ENCODE measurements at places on chromosomes 16 and 17.
A peak's percentile ranks its signal among the peaks of the same experiment; 100 is the strongest.

GRCh38 chr17:48406936-48407567 is 23.0 kb downstream of the SKAP1 start:
- no peak for DNase-seq

- DNase-seq, result no peak
Measured at GRCh38 chr16:2511996-2512734, 1.6 kb upstream of the ATP6V0C start.

DNA sequence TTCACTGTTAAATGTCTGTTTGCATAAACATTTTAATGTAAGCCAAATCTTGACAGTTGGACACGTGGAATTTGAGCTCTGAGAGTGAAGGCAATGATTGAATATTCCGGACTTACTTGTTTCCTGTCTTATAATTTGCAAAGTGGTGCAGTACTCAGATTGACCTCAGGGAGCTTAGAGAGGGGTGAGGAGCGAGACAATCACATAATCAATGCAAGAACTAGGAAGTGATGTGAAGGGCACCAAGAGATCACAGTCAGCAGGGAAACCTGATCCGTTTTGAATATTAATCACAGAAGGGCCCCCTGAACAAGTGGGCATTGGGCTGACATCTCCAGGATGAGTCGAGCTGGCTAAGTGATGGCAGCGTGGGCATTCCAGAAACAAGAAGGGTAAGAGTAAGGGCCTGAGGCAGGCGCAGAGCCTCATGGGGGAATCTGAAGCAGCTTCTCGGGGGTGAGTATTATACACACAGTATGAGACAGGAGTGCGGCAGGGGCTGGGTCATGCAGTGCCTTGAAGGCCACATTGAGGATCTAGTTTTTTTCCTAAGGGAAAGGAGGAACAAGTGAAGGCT is 26.1 kb downstream of the TEX2 start:
- DNase-seq, result no peak

- DNase-seq, result no peak
Measured at GRCh38 chr17:80449930-80450576, 26.4 kb downstream of the NPTX1 start.

DNA sequence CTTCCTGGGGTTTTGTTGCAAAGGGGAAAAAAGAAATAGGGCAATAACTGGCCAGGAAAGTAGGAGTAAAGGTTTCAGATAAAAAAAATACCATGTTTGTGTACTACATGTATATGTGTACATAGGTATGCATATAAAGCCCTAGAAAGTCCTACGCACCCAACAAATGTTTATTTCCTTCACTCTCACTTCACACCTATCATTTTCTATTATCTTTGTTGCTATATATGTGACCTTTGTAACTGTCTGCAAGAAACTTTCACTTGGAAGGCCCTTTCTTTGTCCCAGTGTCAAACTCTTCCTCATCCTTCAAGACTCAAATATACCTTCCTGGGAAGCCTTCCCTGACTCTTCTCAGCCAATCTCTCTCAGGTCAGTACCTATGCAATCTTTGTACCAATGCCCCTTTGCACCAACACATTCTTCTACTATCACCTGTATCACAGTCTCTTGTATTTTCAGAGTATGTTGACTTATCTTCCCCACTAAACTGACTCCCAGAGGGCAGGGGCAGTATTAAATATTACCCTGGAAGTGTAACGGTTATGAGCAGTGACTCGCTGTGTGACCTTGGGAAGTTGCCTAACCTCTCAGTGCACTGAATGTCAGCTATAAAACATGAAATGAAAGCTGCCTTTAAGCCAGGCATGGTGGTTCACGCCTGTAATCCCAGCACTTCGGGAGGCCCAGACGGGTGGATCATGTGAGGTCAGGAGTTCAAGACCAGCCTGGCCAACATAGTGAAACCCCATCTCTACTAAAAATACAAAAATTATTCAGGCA is 6.5 kb downstream of the XPO6 start:
- no peak for DNase-seq

DNA sequence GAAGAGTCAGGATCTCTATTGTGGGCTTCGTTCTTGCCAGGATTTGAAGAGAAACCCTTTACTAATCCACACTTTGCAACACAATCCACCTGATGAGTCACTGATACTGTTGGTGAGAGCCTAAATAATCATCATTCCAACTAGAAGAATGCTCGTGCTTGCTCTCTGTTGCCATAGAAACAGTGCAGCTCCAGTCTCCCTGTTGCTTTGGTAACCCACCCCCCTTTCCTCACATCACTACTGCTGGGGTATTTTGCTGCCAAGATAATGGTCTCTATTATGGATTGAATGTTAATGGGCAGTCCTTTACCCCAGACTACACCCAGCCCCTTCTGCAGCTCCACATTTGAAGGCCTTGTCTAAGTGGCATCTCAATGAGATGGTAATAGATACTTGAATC is 190.4 kb downstream of the ABCC12 start:
- DNase-seq, result no peak

DNA sequence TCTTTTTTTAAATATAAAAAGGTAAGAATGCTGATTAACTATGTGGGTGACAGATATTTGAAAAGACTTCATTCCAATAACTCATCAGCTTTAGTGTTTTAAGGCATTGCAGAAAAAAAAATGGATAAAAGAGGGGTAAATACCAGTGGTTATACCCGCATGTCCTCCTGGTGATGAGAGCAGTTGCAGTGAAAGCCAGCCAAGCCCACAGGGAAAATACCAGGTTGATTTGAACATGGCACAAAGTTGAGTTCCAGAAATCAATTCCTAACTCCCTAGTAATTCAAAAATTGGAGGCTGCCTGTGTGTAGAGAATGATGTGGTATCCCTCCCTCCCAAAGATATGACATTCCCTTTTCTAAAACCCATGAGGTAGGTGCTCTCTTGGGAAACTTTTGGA is 453.2 kb upstream of the SOX9 start:
- DNase-seq, result no peak

- DNase-seq, result no peak
Measured at GRCh38 chr16:22284637-22285036, 12.6 kb upstream of the POLR3E start.

DNA sequence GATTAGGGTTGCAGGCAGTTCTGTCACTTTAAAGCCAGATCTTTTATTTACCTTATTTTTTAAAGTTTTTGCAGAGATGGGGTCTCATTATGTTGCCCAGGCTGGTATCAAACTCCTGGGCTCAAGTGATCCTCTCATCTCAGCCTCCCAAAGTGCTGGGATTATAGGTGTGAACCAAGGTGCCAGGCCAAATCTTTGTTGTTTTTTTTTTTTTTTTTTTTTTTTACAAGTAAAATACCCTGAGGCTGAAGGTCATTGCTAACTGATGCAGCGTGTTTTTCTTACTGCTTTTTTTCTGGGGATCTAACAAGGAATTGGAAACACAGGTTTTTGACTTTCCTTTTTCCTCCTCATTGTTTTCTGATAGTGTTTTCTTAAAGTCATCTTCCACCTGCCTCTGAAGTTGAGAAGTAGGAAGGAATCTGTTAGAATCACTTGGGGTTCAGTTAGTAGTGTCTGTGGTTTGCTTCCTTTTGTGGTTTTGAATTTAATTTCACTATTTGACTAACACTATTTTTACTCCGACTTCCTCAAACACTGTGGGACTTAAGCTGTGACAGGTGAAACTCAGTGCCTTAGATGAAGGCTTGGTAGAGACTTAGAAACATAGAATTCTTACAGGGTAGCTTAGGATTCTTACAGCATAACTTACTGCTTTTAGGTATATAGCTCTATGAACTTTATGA is 22.2 kb downstream of the CLTC start:
- DNase-seq, result no peak

- DNase-seq, result no peak
Measured at GRCh38 chr17:79002796-79003593, 6.6 kb downstream of the CANT1 start.

DNA sequence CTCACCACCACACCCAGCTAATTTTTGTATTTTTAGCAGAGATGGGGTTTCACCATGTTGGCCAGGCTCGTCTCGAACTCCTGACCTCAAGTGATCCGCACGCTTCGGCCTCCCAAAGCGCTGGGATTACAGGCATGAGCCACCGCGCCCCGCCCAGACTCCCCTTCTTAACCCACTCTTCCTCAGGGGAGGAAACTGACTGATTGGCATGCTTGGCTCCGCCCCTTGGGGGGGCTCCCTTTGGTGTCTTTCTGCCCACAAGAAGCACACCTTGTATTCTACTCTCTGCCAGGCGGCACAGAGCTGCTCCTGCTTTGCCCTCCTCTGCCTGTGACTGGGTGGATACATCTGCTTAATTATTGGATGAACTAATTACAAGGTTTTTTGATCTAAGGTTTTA is 4.7 kb upstream of the ASGR2 start:
- DNase-seq, result no peak

DNA sequence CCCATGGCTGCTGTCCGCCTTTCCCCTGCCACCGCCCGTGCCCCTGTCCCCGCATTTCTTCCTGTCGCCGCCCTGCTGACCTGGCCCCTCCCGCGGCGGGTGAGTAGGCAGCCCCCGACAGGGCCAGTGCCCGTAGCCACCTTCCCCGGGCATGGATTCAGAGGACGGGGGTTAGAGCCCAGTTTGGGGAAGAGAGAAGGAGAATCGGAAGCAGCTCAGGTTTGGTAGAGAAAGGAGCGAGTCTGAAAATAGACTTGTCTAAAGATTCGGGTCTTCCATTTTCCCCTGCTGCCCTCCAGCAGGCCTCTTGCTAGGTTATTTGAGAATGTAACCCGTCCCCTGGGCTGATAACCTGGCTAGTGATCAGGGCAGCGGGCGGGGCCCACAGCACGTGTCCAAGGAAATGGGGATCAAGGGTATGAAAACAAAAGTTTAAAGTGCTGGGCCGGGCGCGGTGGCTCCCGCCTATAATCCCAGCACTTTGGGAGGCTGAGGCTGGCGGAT is 7.9 kb upstream of the CLDN9 start:
- no peak for DNase-seq

DNA sequence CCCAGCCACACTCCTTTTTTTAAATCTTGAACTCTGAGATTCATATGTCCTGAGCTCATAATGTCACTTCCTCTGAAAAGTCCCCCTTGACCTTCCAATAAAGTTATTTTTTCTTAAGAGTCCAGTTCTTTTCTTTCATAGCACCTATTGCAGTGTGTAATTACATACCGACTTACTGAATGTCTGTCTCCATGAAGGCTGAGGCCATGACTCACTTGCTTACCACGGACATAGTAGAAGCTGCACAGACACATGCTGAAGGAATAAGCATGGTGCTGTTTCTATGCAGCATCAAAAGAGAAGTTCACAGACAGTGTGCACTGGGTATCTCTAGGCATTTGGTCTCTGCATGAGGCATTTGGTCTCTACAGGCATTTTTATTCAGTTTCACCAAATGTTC is 77.2 kb downstream of the C17orf67 start:
- DNase-seq, result no peak

- peak; percentile 59 for DNase-seq
Measured at GRCh38 chr17:82859431-82860403, 19.9 kb upstream of the ZNF750 start.

DNA sequence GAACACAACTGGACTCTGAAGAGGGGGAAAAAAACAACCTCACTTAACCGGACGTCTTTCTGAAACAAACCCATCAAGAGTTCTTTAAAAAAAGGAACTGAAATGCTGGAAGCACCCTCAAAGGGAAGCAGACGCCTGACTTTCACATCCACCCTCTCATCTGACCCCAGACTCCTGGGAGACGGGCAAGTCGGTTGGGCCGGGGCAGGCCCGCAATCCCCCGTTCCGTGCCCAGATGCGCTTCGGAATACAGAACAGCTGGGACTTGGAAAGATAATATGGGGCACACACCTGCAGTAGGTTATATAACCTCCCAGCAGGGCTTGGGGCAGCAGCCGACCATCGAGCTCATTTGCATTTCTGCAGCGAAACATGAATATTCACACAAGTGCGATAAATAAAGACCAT is 3.7 kb downstream of the ARHGAP27 start:
- no peak for DNase-seq

DNA sequence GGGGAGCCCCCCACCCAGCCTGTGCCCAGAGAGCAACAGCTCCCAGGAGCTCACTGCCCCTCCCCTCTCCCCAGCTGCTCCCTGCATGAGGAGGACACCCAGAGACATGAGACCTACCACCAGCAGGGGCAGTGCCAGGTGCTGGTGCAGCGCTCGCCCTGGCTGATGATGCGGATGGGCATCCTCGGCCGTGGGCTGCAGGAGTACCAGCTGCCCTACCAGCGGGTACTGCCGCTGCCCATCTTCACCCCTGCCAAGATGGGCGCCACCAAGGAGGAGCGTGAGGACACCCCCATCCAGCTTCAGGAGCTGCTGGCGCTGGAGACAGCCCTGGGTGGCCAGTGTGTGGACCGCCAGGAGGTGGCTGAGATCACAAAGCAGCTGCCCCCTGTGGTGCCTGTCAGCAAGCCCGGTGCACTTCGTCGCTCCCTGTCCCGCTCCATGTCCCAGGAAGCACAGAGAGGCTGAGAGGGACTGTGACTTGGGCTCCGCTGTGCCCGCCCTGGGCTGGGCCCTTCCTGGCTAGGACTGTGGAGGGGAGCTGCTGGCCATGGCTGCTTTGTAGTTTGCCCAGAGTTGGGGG is 584 bp downstream of the TCAP start:
- no peak for DNase-seq

DNA sequence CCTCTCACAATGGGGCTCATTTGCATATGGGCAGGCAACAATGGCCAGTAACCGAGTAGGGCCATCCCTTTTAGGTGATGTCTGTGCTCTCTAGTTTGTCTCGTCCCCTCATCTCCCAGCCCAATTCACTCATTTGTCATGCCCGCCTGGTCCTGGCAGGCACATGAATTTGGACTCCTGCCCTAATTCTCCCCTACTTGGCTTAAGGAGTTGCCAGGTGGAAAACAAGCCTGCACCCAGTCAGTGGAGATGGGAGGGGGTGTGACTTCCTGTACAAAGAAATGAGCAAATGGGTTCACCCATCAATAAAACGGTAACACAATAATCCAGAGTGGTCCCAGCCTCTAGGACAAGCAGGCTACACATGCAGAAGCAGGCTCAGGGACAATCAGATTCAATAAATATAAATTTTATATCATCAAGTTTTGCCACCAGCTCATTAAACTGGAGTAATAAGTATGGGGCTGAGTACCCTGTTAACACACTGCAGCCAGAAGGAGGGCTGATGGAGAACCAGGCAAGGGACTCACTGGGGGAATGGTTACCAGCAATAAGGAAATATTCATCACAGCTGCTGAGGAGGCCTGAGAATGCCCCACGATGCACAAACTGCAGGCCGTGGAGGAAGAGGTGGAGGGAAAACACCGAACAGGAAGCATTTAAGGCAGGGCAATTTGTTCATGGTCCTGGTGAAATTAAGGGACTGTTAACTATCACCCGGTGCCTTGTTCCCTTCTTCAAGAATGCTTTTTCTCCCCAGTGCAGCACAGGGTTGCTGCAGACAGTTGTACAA is 84.4 kb upstream of the GPRC5B start:
- no peak for DNase-seq

DNA sequence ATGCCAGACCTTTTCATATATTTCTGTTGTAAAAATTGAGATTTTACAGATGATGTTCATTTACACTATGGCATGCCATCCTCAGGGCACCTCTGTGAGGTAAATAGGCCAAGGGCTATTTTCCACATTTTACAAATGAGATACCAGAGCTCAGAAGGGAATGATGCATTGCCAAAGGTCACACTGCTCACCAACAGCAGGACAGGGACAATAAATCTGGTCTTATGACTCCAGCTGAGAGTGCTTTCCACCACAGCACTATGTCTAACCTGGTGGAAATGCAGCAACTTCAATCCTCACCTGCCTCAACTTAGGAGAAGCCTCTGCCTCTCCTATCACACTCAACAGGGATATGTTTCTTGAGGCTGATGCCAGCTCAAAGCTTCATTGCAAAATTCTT is 40.6 kb downstream of the GRIN2A start:
- no peak for DNase-seq

Measured in activated CD8-positive, alpha-beta memory T cell treated with anti-CD3 and anti-CD28 coated beads, Interleukin-2, amount 50 U/mL, for 4 hours (primary cell).